Fibroblast of villous mesenchyme (primary cell): ENCODE measurements at places on chromosomes 5 and 9. TPM values are rescaled to one million over a fixed set of nuclear protein-coding genes. Genes with fewer than 3 reads are reported as not detected.

Gene DIPK1B
- total RNA-seq = under 0.01 and 0.43 TPM in 2 replicates

GRCh38 chr5:68147659-68148058 is 67.9 kb upstream of the PIK3R1 start:
- no peak for DNase-seq

DNA sequence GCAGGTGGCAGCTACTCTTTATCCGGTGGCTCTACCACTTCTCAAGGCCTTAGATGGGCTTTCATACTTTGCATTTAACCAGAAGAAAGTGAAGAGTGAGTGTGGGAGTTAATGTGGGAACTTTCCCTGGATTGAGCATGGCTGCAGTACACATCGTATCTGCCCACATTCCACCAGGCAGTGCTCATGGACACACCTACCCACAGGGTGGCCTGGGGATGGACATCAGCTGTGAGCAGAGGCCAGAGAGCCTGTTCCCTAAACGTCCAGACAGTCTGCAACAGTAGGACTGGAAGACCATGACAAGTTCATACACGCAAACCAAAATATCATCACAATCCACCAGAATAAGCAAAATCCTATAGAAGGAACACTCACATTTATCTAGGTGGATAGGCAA is 213.8 kb downstream of the IRX1 start:
- no peak for DNase-seq

DNA sequence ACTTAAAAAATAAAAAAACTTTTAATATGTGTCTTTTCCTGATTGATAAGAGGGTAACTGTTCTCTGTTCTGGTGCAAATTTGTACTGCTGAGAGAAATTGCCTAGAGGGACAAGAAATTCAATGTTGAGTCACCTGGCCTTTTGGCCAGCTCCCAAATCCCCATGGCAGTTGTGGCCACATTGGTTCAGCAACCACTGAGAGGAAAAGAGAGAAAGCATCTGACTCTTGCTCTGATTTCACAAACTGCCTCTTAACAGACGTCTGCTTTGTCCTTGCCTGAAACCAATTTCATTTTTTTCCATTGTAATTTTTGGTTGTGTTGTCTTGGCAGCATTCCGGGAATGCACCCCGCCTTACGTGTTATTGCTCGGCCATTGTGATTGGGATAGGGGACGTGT is 42.4 kb downstream of the NTRK2 start:
- DNase-seq = no peak

DNA sequence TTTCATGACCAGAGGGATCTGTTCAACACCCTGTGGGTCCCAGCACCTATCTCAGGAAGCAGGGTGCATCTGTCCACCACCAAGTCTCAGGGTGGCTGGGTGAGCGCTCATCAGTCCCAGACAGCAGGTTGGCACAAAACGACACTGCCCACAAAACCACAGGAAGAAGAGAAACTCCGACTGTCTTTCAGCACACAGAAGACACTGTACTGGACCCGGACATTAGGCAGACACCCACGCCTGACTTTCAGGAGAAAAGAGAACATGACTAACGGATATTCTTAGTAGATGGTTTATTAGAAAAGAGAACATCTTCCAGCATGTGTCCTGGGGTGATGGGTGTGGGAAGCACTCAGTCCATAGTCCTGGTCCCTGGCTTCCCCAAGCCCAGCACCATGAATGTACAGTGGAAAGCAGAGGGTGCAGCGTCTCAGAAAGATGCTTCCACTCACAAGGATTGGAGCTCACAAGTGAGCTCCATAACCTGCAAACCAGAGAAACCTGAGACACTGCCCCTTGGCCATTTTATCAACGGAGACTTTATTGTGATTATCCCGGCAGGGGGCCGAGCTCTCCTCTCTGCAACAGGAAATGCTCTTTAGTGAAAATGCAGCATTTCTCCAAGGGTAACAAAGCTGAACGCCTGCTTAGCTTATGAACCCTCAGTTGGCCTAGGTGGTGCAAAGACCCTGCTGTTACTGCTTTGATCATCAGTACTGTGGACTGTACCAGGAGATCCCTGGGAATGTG is 35.8 kb upstream of the LCP2 start:
- DNase-seq = no peak

Gene LCN2
- not detected in 2 replicates for total RNA-seq

Gene GZMA
- total RNA-seq = not detected in 2 replicates
